ENCODE measurements at places on chromosomes 6 and 20.
A peak's percentile ranks its signal among the peaks of the same experiment; 100 is the strongest.

DNA sequence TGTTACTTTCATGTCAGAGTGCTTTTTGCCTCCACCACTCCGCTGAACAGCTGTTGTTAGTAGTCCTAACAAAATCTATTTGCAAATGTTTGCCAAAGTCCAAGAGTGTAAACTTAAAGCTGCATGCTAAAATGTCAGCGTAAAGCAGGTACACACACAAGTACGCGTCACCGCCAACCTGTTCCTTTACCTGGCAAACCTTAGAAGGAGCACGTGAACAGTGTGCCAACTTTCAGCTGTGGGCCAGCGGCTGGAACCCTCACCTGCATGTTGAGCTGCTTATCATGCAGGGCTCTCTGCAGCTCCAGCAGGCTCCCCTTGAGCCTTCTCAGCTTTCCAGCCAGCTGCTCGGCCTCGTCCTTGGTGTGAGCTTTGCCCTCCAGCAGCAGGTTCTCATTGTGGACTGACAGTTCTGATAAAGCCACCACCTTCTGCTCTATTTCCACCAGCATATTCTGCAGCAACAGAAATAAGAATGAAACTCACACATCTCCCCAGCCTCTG lies 359.3 kb downstream of the SYNE1 start:
- no peak for DNase-seq

DNA sequence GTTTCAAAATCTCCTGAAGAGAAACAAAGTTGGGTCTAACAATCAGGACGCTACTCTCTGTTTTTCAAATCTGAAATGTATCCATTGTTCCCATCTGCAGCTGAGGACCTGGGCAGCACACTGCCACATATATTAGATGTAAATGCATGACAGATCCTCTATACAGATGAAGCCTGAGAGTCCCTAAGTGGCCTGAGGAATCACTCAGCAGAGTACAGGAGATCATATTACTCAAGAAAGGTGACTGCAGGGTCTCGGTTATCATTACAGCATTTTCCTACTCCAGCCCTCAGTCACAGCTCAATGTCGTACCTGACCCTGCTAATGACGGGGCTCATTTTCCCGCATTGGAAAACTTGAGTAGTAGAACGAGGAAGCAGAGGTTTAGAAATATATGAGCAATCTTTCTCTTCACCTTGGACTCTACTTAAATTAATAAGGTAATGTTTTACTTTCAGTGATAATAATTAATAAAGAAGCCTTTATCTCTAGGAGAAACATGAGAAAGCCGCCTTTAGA lies 256.2 kb upstream of the IRAK1BP1 start:
- DNase-seq, result no peak

DNA sequence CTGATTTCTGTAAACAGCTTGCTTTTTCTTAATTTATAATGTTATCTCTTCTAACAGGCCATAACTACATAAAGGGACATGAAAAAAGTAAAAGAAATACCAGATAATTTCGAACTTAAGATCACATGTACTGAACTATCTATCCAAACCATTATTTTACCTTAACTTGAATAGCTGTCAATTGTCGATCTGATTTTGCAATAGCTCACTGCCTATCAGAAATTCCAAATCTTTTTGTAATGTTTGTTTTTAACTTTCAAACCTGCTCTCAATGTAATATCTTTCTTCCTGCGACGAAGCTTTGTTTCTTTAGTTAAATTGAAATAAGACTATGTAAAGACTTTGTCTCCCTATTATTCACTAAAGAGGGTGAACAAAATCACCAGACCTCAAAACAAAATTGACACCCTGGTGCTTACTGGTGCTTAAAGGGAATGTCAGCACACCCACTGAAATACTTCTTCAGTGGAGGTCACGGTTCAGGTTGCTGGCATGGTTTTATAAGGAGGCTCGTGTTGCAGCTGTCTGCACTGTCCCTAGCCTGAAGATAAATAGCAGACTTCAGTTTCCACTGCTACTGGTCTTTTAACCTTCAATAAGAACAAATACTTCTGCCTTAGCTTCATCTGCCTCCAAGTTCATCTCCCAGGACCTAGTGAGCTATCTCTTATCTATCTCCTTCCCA lies 117.5 kb upstream of the QKI start:
- DNase-seq, result no peak

GRCh38 chr6:27161946-27162603 lies 85.4 kb upstream of the PRSS16 start:
- DNase-seq, result no peak

DNA sequence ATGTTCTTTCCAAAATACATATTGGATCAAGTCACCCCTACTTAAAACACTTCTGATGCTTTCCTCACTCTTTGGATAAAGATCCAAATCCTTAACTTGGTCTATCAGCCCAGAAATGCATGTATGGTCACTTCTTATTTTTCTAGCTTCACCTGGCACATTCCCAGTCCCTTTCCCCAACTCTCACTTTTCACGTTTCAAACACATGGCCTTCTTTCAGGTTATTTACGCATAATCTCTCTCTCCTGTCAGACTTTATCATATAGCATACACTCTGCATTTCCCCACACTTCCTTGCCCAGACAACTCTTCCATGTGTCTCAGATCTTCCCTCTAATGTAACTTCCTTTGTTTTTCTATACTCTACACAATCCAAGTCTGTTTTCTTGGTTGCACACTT lies 12.8 kb downstream of the PHIP start:
- no peak for DNase-seq

DNA sequence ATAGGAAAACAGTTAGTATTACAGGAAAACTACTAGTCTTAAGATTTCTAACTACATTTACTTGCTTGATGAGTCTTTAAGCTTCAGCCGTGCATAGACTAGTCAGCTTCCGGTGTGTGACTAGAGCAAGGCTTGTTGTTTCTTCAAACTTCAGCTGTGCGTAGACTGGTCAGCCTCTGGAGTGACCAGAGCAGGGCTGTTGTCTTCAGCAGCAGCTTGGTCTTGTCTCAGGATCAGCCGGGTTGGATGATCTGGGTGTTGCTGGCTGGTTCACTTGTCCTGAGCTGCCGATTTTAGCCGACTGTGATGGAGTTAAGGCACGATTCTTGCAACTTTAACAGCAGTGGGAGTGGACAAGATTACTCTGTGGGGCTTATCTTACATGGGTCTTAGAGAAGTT lies 44.7 kb downstream of the HLA-C start:
- no peak for DNase-seq

GRCh38 chr20:23061734-23062561 lies 12.5 kb upstream of the THBD start:
- DNase-seq, result no peak

DNA sequence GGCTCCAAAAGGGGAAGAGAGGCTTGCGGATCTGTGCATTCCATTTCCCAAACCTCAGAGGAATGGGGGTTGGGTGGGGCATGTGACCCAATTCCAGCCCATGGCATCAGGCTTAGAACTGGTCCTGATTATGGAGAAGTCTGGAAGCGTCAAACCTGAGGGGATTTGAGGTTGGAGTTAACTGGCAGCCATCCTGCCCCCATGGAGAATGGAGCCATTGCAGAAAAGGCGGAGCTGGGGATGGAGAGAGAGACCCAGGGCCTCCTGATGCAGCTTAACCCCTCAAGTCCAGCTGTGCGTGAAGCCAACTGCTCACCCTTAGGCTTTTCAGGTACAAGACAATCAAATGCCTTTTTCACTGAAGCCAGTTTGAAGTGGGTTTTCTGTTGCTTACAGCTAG lies 9.9 kb upstream of the SDCBP2 start:
- peak; percentile 57 for DNase-seq

- DNase-seq, result no peak
Observed at GRCh38 chr6:52502306-52503029, 74.4 kb downstream of the TRAM2 start.

- DNase-seq, result no peak
Observed at GRCh38 chr20:48295445-48295903, 510.2 kb upstream of the SULF2 start.

All from osteocyte (in vitro differentiated cells).